Esophagus muscularis mucosa (tissue), 4 donors: ENCODE measurements at places on chromosomes 11 and 22. TPM values are rescaled to one million over a fixed set of nuclear protein-coding genes. Genes with fewer than 3 reads are reported as not detected.

Gene CEP126
- total RNA-seq = 9.6 TPM

Gene CEP57
- 46.9 TPM for total RNA-seq

Gene PLAAT4
- 28.0 TPM for total RNA-seq

Gene CABP4
- 2.9 TPM for total RNA-seq

Gene SRPRA
- 78.2 TPM for total RNA-seq
